ENCODE measurements at places on chromosomes 11 and 22. TPM values are rescaled to one million over a fixed set of nuclear protein-coding genes. Genes with fewer than 3 reads are reported as not detected.

SNU13 gene
- polyA plus RNA-seq: 120 TPM

CRYBA4 gene
- 0.45 TPM for polyA plus RNA-seq

- no peak for DNase-seq
These were observed 94.5 kb upstream of the FGF3 start for GRCh38 chr11:69913591-69914285.

GRCh38 chr22:41780746-41781505, 19.6 kb upstream of the CCDC134 start:
- peak; percentile 8 for DNase-seq

DNA sequence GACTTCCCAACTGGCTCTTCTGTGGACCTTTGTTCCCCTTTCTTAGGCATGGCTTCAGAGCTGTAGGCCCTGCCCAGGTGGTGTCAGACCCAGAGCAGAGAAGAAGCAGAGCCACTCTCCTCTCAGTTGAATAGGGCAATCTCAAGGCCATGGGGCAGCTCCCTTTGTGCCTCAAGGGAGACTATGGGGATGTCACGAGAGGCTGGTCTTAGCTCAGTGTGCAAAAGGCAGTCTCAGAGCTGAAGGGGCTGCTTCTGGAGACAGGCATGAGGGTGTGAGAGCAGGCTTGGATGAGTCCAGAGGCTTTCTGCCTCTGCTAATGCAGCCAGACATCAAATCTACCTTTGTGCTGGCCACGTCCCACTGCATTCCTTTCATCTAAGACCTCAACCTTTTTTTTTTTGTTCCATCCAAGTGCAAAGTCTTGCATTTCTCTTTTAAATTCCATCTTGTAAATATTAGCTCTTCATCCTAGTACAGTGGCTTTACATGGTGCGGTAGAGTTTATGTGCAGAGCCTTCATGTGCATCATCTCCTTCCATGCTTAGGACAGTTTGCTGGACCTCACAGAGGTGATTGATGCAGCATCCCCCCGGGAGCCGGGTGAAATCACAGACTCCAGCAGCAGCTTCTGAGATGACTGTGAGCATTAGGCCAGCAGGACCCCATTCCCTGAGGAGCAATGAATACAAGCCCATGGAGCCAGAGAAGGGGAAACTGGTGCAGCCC, 34.2 kb upstream of the FCHSD2 start:
- no peak for DNase-seq

- peak; percentile 59 for DNase-seq
These were observed 2.0 kb downstream of the PDGFB start for GRCh38 chr22:39242595-39243438.

- DNase-seq: no peak
These were observed 119.1 kb upstream of the MTNR1B start for GRCh38 chr11:92850296-92850826.

- DNase-seq: no peak
These were observed 30.9 kb downstream of the C11orf91 start for GRCh38 chr11:33669598-33670249.

DNA sequence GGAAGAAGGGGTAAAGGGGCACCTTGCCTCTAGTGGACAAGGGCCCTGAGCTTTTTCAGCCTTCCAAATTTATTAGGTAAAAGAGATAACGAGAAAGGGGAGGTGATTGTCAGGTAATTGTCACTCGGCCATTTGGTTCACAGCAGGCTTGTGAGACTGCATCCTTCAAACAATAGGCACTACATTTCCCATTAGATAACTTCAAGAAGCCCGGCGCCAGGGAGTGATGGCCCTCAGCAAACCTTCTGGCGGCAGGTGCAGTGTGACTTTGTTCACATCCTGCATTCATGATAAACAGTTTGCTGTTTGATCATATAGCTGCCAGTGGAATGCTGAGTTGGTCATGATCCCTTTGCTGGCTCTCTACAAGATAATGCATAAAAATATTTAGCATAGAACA, 185.1 kb downstream of the CWF19L2 start:
- DNase-seq: no peak
